PC-3 (cell line): ENCODE measurements at places on chromosomes 12 and 14. TPM values are rescaled to one million over a fixed set of nuclear protein-coding genes. Genes with fewer than 3 reads are reported as not detected.

The CBX5 gene
- total RNA-seq = 14.6 and 14.9 TPM in 2 replicates

The TAS2R20 gene
- 0.11 and 0.46 TPM in 2 replicates for total RNA-seq

The MGP gene
- total RNA-seq = 0.22 and 2.1 TPM in 2 replicates

The KRT71 gene
- not detected in 2 replicates for total RNA-seq

DNA sequence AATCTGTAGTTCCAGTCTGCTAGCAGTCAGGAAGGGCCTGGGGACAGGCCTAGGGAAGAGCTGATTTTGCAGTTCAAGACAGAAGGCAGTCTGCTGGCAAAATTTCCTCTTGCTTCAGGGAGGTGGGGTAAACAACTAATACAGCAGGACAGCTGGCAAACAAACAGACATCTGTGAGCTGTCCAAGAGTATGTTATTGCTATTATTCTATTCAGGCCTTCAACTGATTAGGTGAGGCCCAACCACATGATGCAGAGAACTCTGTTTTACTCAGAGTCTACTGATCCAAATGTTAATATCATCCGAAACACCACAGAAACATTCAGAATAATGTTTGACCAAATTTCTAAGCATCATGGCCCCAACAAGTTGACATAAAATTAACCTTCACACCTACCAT lies 161.0 kb upstream of the E2F7 start:
- H3K27ac ChIP-seq = no peak overlapping the region
- H3K36me3 ChIP-seq = no peaks in the 10 kb centered on the region
- H3K4me1 ChIP-seq = no peaks in the 10 kb centered on the region
- DNase-seq = no peak
- peaks cover 27% of the 10 kb centered on the region for H3K27me3 ChIP-seq

- DNase-seq = no peak
- H3K4me3 ChIP-seq = no peak overlapping the region
- H3K4me1 ChIP-seq = no peaks in the 10 kb centered on the region
- H3K27me3 ChIP-seq = peaks cover 3% of the 10 kb centered on the region
Observed at GRCh38 chr14:53778263-53778662, 178.4 kb downstream of the BMP4 start.
